ENCODE measurements at places on chromosomes 2 and 18.

DNA sequence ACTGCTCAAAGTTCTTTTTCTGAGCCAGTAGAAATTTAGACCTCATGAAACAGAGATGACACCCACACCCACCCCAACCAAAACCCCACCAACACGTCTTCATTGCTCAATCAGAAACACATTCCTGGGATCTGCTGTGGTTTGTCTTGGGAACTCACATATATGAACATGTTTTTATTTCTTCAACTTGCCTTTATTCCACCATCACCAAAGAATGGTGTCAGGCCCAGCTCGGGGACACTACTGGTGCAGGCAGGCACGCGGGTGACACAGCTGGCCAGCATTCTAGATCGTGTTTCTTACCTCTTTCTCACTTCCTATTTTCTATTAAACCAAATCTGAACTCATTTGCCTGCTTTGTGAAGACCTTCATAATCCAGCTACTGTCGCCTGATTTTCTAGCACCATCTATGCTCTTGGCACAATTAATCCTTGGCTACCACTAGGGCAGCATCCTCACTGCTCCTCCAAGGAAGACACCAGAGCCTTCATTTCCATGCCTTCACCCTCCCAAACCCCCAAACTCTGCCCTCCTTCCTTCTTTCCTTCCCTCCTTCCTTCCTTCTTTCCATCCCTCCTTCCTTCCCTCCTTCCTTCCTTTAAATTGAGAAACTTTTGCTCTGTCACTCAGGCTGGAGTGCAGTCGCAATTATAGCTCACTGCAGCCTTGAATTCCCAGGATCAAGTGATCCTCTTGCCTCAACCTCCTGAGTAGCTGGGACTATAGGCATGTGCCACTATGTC is 157.1 kb downstream of the BCL2 start:
- DNase-seq = no peak

GRCh38 chr2:1787755-1788477 is 43.6 kb upstream of the PXDN start:
- DNase-seq = no peak

DNA sequence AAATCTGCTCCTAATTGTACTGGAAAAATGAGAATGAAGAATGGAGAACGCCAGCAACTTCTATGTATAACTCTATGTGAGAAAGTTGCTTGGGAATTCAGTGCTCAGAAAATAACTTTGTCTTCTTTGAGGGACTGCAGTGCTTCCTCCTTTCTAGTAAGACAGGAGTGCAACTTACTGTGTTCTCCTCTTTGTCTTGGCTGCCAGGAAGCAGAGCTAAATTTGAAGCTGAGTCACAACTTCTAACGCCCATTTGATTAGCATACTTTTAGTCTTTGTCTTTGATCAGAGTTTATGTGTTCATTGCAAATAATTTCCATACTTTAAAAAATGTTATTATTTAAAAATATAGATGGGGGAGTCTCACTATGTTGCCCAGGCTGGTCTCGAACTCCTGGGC is 6.6 kb downstream of the ARHGAP25 start:
- DNase-seq = no peak

DNA sequence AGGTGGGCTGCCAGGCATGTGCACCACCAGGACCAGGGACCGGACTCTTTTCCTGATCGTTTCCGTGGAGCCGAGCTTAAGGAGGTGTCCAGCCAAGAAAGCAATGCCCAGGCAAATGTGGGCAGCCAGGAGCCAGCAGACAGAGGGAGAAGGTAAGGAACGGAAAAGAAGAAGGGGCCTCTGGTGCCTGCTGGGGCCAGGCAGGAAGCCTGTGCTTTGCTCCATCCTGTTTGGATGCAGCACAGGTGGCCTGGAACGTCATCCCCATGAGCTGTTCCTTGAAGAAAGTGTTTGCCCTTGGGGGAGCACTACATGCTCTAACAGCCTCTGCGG is 33.9 kb downstream of the CNGA3 start:
- no peak for DNase-seq

- no peak for DNase-seq
These were observed 563 bp upstream of the GMCL1 start for GRCh38 chr2:69828938-69829255.

GRCh38 chr2:140905083-140905781 is 1225.6 kb downstream of the LRP1B start:
- no peak for DNase-seq

GRCh38 chr2:98301469-98301868 is 44.8 kb upstream of the CNGA3 start:
- no peak for DNase-seq

DNA sequence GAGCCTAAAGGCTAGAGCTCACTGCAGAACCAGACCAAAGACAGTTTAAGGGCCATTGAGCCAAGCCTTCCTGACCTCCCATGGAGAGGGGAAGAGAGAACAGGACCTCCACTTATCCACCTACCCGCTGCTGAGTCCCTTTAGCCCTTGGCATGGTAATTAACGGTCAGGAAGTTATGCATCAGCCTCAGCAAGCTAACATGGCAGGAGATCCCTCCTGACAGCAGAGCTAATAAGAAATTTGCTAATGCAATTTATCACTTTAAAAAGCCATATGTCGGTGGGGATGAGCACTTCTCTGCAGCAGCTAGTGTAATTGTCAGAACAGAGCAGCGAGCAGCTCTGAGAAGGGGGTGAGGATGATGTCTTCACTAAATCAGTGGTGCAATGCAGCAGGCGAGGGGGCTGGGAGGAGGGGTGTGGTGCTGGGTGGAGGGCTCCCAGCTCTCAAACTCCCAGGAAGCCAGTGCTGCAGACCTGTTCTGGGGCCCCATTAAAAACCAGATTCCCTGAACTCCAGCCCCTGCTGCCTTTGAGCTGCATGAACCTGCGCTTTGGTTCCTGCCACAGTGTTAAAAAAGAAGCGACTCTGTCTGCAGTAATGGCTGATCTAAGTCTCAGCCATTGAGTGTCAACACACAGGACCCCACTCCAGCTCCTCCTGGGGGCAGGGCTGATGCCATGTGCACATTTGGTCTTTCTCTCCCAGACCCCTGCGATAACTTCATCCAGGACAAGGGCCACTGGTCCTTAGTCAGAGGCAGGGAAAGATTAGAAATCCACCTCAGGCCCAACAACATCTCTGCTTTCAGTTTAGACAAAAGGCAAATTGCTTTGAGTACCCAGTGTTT is 84.2 kb upstream of the STPG4 start:
- DNase-seq = no peak

DNA sequence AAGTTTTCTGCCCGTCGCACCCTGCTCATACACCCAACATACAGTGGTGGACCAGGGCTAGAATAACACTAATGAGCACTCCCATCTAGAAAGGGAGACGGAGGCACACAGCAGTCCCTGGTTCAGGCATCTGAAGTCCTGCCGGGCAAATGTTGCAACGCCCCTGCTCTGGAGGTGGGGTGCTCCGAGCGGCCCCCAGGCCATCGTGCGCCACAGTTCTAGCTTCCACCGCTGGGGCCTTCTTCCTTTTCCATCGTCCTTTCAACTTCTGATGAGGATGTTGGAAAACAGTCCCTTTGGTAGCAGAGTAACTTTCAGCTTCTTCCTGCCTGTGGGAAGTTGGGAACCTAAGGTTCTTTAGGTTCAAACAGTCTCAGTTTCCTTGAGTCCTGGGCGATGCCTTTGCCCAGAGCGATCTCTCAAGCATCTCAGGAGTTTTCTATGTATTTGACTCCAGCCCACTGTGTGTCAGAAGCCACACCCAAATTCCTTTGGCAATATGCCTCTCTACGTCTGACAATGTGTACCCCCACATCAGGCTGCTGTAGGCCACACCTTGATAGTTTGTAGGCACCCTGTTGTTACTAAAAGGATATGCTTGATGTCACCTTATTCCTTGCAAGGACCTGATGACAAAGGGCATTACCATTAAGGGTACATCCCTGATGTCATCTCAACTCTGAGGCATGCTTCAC is 258.8 kb downstream of the GLI2 start:
- no peak for DNase-seq

GRCh38 chr2:67755156-67755882 is 307.5 kb downstream of the C1D start:
- no peak for DNase-seq

- DNase-seq = no peak
These were observed 41.6 kb downstream of the TDRD15 start for GRCh38 chr2:21165350-21165749.

- DNase-seq = no peak
These were observed 44.4 kb upstream of the RBM44 start for GRCh38 chr2:237754182-237754581.

GRCh38 chr2:45123521-45124191 is 114.4 kb upstream of the SIX2 start:
- DNase-seq = no peak

- no peak for DNase-seq
These were observed 208.3 kb downstream of the ERBB4 start for GRCh38 chr2:212330263-212330662.

GRCh38 chr2:218645126-218645525 is 14.3 kb downstream of the ZNF142 start:
- no peak for DNase-seq

DNA sequence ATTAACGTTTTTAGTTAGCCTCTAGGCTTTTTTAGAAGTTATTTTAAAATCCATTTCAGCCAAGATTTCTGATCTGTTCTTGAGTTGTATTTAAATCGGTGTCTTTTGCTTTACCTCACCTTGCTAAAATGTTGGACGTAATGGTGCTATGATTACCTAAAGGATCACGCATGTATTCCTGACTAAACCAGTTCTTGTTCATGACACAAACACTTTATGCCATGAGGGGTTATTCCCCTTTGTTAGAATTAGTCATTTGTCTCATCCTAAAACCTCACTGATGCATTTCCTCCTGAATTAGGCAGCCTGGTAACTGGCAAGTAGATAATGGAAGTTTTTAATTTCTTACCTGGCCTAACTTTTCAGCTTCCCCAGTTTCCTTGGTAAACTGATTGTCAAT is 185.4 kb upstream of the TANK start:
- DNase-seq = no peak

DNA sequence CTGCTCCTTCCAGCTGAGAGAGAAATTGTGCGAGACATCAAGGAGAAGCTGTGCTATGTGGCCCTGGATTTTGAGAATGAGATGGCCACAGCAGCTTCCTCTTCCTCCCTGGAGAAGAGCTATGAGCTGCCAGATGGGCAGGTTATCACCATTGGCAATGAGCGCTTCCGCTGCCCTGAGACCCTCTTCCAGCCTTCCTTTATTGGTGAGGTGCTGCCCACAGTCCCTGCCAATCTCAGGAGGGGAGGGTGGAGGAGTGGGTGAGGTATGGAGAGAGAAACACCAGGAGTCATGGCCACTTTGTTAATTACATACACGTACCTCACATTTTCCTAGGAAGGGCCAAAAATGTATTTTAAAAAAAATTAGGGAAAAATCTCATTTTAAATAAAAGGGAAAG is 12.0 kb upstream of the DGUOK start:
- no peak for DNase-seq

GRCh38 chr18:22952525-22952924 is 19.4 kb downstream of the RBBP8 start:
- DNase-seq = no peak

GRCh38 chr2:218125095-218125494 is 733 bp upstream of the CXCR2 start:
- no peak for DNase-seq

- DNase-seq = peak; percentile 34
These were observed 1.1 kb downstream of the MARCHF4 start for GRCh38 chr2:216370961-216371712.

DNA sequence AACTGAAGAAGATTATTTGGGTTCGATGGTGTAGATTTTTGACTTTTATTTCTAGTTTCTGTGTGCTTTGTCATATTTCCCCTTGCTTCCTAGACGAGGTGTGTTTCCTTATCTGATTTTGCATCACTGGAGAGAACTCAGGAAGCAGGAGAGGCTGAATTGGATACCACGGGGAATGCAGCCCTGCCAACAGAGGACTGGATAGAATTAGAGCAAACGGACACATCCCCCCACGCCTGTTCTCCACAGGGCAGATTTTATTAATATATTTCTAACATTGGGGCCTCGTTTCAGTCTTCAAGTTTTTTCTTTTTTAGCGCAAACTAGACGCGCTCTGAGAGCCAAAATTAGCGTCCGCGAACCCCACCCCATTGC is 678 bp upstream of the VAPA start:
- no peak for DNase-seq

DNA sequence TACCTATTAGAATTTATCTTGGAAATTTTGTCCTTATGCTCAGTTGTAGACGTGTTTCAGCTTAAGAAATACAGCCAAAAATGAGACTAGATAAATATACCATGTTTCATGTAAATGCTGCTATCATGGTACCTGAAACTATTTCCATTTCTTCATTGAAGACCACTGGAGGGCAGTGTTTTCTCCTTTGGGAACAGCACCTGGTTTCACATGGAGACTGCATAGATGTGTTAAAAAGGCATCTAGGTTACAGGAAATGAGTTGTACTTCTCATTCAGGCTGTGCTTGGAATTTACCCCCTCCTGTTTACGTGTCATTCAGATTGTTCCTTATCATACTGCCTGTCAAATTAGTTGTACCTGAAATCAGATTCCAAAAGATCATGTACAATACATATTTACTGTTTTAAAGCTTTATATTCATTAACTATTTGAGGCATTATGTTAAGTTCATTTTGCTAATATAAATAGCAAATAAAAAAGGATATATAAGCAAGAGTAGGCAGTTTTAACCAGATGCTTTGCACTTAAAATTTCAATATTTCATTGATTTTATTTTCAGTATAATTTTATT is 57.3 kb upstream of the PSMD14 start:
- DNase-seq = peak; percentile 25

DNA sequence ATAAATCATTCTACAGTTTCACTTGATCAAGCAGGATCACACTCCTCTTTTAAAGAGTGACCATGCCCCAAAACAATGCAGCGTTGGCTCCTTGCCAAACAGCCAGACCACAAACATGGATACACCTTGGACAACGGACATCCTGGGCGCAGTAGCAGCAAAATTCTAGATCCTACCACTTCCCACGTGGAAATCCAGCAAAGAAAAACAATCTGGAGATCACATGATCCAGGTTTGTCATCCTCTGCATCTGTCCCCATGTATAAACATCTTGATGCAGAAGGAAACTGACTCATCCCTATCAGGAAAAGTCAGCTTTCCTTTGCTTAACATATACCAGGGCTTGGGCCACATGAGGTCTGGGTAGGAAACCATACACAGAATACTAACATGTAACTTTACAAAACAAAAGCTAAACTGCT is 53.1 kb downstream of the ZNF521 start:
- peak; percentile 80 for DNase-seq

GRCh38 chr2:138244501-138244925 is 257.1 kb upstream of the SPOPL start:
- no peak for DNase-seq

DNA sequence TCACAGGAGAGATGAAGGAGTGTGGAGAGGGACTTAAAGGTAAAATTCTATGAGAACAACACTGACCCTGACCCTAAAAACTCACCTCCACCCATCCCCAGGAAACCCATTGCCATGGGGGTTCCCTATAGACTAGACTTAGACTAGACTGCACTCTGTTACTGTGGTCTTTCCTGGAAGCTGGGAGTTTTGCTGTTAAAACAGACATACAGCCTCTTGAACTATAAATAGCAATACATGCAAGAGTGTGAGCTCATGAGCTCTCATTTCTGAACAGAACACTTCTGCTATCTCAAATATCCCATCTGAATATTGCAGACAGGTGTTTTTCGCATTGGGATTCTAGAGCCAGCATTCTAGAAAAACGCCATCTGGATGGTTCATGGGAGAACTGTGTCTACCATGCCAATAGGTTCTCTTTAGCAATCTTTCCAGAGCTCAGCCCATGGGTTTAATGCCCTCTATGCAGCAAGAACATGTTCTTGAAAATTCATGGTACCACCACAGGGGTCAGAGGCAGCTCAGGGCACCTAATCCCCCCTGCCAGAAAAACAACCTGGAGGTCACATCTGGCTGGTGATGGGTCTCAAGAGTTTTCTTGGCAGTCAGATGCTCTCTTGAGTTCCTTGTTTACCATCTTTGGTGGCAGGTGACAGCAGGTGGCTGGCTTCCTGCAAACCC is 51.9 kb downstream of the SLC14A2 start:
- no peak for DNase-seq
